ENCODE measurements at places on chromosomes 11 and 22.
A peak's percentile ranks its signal among the peaks of the same experiment; 100 is the strongest.

- no peak for DNase-seq
These were observed 16.5 kb downstream of the FADS3 start for GRCh38 chr11:61874853-61875252.

- DNase-seq, result no peak
These were observed 1.8 kb upstream of the OR51B6 start for GRCh38 chr11:5349550-5349949.

DNA sequence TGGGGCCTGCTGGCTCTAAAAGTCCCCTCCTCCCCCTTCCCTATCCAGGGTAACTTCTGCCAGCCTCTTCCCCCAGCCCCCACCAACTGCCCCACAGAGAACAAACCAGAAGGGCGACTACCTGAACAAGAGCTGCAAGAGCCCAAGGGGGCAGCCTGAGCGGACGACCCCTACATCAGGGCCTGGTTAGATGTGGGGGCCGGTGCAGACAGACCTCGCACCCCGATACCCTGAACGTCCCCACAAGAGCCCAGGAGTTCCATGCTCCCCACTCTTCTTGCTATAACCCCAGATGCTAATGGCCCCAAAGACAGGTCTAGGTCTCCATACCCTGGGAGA lies 20.7 kb downstream of the SUN2 start:
- DNase-seq, result no peak

- DNase-seq, result peak; percentile 62
These were observed 22.7 kb downstream of the YPEL1 start for GRCh38 chr22:21712751-21713427.

Measured in fibroblast of skin of left quadriceps (primary cell).